ENCODE measurements at places on chromosomes 6 and 20.

DNA sequence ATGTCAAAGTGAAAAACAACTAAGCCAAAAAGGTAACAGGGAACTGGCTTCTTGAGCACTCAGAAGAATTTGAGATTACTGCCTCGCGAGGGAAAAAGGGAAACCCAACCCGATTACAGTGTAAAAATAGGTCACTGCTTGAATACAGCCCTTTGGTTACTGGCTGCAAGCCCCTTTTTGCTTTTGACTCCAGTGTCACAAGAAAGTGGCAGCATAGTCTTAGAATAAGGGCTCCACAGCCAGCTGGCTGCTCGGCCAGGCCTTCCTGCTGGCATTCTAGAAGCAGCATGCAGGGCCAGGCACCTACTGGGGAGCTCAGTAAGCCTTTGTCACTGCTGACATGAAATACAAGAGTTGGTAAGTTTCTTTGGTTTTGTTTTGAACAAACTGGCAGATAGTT lies 83.0 kb downstream of the ZHX3 start:
- DNase-seq, result no peak

GRCh38 chr6:10425975-10426780 lies 11.3 kb upstream of the TFAP2A start:
- DNase-seq, result no peak

DNA sequence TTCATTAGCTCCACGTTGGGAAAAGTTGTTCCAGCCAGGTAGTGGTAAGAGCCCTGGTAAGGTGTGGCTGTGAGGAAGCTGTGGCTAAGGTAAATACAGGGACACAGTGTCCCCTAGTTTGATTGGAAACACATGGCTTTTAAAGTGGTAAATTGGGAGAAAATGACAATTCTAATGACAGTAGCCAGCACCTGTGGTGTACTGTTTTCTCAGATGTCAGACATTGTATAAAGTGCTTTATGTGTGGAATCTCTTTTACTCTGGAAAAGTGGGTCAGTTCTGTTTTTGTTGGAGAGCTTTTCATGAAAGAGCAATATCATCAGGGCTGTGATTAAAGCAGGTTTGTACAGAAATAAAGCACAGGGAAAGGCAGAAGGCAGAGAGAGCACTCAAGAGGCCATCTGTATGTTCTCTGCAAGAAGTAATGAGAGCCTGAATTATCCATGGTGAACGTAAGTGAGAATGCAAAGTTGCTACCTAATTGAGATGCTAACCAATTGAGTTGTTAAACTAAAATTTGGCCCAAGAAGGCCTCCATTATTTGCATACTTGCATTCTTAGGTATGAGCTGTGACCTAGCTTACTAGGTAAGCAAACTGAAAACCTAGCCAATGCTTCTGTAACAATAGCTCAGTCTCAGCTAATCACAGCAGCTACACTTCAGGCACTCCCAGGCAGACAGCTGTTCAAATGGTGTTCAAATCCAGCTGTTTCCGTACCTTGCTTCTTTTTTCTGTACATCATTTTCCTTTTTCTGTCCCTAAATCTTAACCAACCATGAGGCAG lies 28.2 kb downstream of the MRAP2 start:
- no peak for DNase-seq

GRCh38 chr20:36344517-36345132 lies 38.5 kb downstream of the DLGAP4 start:
- DNase-seq, result no peak

GRCh38 chr6:73088138-73088813 lies 137.0 kb downstream of the KHDC1L start:
- no peak for DNase-seq

DNA sequence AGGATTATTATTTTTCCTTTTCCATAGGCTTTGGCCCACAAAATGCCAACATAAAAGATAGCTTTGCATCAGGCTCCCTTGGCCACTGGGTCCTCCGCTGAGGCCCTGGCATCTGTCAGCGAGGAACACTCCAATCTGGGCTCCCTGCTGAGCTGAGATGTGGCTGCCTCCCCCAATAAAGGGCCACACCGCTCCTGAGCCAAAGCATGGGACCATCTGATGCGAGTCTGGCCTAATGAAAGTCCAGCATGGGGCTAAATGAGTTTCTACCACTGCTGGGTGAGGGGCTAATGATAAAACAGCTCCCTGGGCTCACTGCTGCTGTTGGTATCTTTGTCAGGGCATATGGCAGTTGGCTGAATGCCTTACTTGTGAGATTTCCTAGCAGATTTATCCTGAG lies 817.5 kb upstream of the SLC35B3 start:
- no peak for DNase-seq

- DNase-seq, result no peak
Measured at GRCh38 chr6:44065443-44066140, 61.7 kb downstream of the MRPL14 start.

DNA sequence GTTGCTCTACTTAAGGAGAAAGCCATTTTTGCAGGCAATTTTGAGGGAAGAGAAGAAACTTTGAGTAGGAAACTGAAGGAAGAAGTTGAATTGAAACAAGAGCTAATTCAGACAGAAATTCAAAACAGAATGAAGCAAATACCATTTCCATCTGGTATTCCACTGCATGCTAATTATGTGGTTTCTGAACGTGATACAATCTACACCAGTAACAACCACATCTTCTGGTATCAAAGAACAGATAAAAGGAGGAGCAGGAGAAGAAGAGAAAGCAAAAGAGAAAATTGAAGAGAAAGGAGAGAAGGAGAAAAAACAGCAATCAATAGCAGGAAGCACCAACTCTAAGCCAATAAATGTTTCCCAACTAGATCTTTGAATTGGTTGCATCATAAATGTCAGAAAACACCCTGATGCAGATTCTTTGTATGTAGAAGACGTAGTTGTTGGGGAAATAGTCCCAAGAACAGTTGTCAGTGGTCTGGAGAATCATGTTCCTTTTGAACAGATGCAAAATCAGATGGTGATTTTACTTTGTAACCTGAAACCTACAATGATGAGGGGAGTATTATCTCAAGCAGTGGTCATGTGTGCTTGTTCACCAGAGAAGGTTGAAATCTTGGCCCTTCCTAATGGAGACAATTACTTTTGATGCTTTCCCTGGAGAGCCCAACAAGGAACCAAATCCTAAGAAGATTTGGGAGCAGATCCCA lies 132.4 kb downstream of the MACROD2 start:
- no peak for DNase-seq

GRCh38 chr6:10621847-10622246 lies 72.6 kb downstream of the C6orf52 start:
- no peak for DNase-seq

DNA sequence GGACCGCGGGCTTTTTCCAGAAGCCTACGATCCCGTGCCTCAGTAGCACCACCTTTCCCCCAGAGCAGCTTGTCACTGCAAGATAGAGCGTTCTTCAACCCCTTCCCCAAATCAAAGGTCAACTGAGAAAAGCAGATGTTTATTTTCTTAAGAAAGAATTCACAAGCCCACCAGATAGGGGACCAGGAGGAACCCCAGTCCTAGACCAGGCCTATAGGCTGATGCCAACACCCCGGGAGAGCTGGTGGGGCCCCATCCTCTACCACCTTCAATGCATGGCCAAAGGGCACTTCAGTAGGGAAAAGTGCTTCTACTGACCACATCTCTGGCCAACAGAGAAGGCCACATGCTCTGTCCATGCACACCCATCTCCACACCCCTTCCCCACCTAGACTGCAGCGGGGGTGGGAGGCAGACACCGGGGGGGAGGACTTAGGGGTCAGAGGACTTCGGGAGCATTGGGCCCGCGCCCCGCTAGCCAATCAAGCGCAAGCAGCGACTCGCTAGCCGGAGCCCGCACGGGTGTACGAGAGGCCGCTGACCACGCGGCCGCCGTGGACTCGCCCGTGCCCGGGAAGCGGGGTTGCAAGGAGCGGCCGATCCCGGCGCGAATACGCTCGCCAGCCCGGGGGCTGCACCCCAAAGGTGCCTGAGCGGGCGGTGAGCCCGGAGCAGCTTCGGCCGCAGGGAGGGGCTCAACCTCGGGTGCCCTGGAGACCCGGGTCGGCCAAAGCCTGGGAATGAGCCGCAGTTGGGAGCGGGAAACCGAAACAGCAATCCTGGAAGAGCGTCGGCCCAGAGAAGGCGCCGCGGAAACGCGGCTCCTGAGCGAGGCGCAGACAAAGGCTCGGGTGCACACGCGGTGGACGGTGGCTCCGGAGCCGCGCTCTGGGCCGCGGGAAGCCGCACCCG lies 2.8 kb downstream of the PDE10A start:
- DNase-seq, result no peak

GRCh38 chr6:27575594-27576361 lies 102.9 kb upstream of the ZNF184 start:
- DNase-seq, result no peak

GRCh38 chr6:90186637-90187371 lies 109.8 kb downstream of the BACH2 start:
- no peak for DNase-seq

DNA sequence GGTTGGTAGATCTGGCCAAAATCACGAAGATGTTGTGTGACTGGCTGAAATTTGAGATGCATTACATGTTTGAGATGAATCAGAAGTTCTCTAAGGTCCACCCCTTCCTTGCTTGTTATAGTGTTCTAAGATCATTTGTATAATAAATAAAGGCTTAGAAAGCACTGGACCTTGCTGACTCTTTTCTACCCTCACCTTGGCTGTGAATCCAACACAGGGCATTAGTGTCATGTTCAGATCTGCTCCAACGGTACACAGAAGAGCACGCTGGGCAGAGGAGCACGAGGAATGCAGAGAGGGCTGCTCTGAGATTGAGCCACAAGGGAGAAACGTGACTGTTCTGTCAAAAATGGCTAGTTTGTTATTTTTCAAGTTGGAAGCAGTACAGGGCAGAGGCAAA lies 169.5 kb upstream of the HDAC2 start:
- DNase-seq, result no peak

DNA sequence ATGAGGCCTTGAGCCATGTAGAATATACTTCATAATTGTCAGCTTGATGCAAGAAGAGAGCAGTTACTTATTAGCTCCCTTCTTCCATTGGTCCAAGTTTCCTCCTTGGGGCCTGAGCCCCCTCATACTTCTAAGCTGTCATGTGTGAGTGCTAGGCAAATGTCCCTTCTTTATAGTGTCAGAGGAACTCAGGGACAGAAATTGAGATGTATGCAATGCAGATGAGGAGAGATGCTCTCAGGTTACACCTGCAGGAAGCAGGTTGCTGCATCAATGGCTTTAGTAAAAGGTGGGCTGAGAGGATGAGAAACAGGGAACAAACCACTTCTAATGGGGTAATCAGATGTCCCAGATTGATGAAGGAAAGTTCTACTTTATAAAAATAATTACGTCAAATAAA lies 6.7 kb upstream of the PDSS2 start:
- no peak for DNase-seq

DNA sequence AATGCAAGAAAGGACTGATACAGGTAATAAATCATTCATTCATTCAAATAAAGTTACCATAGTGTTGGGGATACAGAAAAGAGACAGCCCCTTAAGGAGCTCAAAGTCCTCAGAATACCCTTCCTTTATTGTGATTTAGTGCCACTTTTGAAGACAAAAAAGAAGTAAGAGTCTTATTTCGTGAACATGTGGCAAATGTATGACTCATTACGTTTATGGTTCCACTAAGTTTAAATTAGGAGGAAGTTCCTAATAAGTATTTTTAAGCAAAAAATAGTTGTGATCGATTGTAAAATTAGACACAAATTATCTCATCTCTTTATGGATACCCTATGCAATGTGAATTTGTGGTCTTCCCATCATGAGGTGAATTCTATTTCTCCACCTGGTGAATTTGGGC lies 38.5 kb upstream of the GCLC start:
- no peak for DNase-seq

DNA sequence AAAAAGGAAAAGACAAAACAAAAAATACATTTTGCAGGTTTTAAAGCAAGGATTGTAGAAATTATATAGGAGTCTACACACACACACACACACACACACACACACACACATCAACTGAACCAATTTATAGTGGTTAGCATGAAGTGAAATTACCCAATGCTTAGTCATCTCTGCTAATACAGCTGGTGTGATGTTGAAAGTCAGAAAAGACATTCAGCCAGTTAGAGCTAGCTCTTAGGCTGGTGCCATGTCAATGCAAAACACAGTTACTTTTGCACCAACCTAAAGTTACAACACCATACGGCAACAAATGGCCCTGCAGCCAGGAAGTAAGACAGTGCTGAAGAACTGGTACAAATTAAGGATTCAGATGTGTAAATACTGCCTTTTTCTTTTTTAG lies 15.2 kb downstream of the FAM210B start:
- no peak for DNase-seq

DNA sequence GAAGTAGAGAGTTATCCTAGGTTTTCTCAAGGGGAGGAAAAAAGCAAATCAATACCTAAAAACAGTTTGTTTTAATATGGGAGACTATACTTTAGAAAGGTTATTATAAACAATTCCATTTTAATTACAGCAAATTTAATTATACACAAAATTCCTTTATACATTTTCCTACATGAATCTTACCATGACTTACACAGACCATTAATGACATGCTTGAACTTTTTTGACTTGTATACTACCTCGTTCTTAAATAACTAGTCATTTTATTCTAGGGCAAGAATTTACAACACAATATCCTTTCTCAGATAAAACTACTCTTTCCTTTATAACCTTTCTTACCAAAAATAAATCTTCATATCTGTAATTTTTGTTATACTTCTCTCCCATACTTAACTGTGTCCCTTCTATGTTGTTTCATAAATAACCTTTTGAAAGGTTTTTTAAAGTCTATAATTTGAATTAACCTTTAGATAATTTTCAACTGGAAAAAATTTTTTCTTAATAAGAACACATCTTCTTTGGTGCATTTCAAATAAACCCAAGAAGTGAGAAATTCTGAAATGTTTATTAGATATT lies 729.4 kb downstream of the TENT5A start:
- no peak for DNase-seq

- no peak for DNase-seq
Measured at GRCh38 chr6:110034667-110035036, 56.5 kb downstream of the GPR6 start.

- no peak for DNase-seq
Measured at GRCh38 chr6:168260420-168260987, 59.1 kb downstream of the DACT2 start.

GRCh38 chr6:13396241-13396792 lies 68.0 kb upstream of the TBC1D7 start:
- DNase-seq, result no peak

DNA sequence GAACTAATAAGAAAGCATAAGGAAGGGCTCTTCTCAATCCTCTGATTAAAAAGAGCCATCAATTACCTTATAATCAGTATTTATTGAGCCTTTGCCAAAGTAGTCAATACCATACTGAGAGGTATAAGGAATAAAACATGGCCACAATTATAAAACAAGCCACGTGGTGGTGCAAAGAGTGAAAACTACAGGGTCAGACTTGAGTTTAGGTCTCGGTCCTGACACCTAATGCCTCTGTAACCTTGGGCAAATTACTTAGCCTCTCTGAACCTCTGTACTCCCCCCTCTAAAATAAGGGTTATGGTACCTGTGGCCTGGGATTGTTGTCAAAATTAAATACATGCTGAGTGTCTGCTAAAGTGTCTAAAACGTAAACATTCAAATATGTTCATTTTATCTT lies 11.8 kb downstream of the TRIM10 start:
- no peak for DNase-seq

DNA sequence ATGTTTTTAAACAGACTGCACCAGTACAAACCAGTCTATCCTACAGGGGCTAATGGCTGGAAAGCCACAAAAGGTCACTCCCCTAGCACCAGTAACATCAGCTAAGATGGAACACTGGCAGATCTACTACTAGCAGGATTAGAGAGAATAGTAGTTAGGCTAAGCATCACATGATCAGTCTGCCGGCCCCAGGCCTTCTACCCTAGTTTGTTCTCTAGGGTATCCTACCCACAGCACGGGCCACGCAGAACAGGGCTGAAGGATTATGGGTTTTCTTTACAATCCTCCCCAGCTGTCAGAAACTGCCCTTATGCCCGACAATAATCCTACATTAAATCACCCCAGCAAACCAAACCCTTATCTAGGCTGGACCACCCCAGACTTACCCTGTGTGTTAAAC lies 156.0 kb downstream of the LY86 start:
- no peak for DNase-seq
